Neural crest cell (in vitro differentiated cells): ENCODE measurements at places on chromosomes 11 and 22. TPM values are rescaled to one million over a fixed set of nuclear protein-coding genes. Genes with fewer than 3 reads are reported as not detected.

The LGALS12 gene
- not detected in 2 replicates for total RNA-seq

The DRD4 gene
- total RNA-seq, result 0.30 and 0.63 TPM in 2 replicates

The YPEL4 gene
- 0.37 and 0.55 TPM in 2 replicates for total RNA-seq

The MGAT3 gene
- total RNA-seq, result 20.3 and 23.5 TPM in 2 replicates

The NECTIN1 gene
- 44.6 and 49.2 TPM in 2 replicates for total RNA-seq

The ELFN2 gene
- 0.09 and 0.27 TPM in 2 replicates for total RNA-seq

The RASGRP2 gene
- total RNA-seq, result 0.93 and 1.5 TPM in 2 replicates

The SVIP gene
- total RNA-seq, result 32.5 and 36.7 TPM in 2 replicates

The OR8D4 gene
- not detected in 2 replicates for total RNA-seq

The ALDH3B1 gene
- 0.23 and 0.35 TPM in 2 replicates for total RNA-seq

The KRTAP5-5 gene
- not detected in 2 replicates for total RNA-seq

The SYT12 gene
- 0.44 and 0.48 TPM in 2 replicates for total RNA-seq

The LRRC75B gene
- total RNA-seq, result 15.4 and 16.7 TPM in 2 replicates

The ARVCF gene
- total RNA-seq, result 93.5 and 105 TPM in 2 replicates

The SLC25A18 gene
- 0.34 and 0.86 TPM in 2 replicates for total RNA-seq

The FAM180B gene
- 0.35 and 0.50 TPM in 2 replicates for total RNA-seq

The LRRC4C gene
- 5.2 and 5.5 TPM in 2 replicates for total RNA-seq

The TRPM5 gene
- 0.09 TPM in 2 replicates for total RNA-seq

The CHRM1 gene
- not detected in 2 replicates for total RNA-seq

The WBP2NL gene
- not detected in 2 replicates for total RNA-seq

The CTTN gene
- total RNA-seq, result 146 and 147 TPM in 2 replicates

The GGTLC2 gene
- total RNA-seq, result not detected in 2 replicates

The CTSD gene
- 95.5 and 109 TPM in 2 replicates for total RNA-seq

The GRM5 gene
- 0.45 and 0.49 TPM in 2 replicates for total RNA-seq

The TIMP3 gene
- 20.7 and 21.6 TPM in 2 replicates for total RNA-seq

The KCNQ1 gene
- total RNA-seq, result 0.86 and 0.91 TPM in 2 replicates

The SCN4B gene
- 2.0 and 2.4 TPM in 2 replicates for total RNA-seq

The PITPNM1 gene
- 81.5 and 109 TPM in 2 replicates for total RNA-seq

The DBX1 gene
- total RNA-seq, result 26.3 and 29.6 TPM in 2 replicates

The GUCY1A2 gene
- 3.7 and 4.0 TPM in 2 replicates for total RNA-seq

The OR4A16 gene
- not detected in 2 replicates for total RNA-seq

The LUZP2 gene
- total RNA-seq, result 0.23 and 0.28 TPM in 2 replicates

The TENM4 gene
- 38.1 and 43.2 TPM in 2 replicates for total RNA-seq

The C11orf87 gene
- 0.20 and 0.21 TPM in 2 replicates for total RNA-seq

The DKK3 gene
- 17.6 and 21.0 TPM in 2 replicates for total RNA-seq

The TYR gene
- not detected in 2 replicates for total RNA-seq

The OR56A5 gene
- total RNA-seq, result not detected in 2 replicates

The ARHGAP20 gene
- total RNA-seq, result 0.20 and 0.23 TPM in 2 replicates

The RTCB gene
- total RNA-seq, result 111 and 117 TPM in 2 replicates

The SDF2L1 gene
- 29.4 and 33.8 TPM in 2 replicates for total RNA-seq

The BAIAP2L2 gene
- 0.51 and 0.52 TPM in 2 replicates for total RNA-seq

The LSP1 gene
- total RNA-seq, result not detected in 2 replicates
